ENCODE measurements at places on chromosomes 1 and 21.

DNA sequence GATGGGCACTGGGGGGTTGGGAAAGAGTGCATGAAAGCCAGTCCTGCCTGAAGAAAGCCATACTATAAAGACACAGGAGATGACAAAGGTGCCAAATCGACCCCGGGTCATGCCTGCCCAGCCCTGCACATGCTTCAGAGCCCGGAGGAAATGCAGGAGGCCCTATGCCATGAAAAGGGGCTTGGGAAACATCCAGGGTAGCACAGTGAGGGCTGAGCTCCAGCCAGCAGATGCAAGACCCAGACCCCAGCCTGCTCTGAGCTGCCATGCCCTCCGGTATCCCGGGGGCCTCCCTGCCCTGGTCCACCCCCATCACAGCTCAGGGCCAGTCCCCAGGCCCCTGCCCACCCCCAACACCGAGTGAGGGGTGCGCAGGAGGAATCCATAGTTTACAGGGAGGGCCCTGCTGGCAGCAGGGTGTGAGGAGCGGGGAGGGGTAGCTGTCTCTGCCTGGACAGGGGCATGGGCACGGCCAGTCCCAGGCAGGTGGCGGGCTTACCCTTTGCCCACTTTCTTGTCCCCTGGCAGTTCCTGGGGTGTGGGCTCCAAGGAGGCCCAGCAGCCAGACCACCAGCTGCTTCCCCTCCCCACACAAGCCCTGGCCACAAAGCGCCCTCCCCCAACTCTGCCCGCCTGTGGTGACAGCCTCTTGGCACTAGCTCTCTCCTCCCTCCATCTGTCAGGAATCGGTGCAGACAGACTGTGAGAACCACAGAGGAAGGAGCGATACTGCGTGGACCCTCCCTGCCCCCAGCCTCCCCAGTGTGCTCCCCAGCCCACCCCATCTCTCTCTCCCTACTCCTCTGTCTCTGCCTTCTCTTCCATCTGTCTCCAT lies 16.8 kb downstream of the LRP8 start:
- DNase-seq, result peak; percentile 90

DNA sequence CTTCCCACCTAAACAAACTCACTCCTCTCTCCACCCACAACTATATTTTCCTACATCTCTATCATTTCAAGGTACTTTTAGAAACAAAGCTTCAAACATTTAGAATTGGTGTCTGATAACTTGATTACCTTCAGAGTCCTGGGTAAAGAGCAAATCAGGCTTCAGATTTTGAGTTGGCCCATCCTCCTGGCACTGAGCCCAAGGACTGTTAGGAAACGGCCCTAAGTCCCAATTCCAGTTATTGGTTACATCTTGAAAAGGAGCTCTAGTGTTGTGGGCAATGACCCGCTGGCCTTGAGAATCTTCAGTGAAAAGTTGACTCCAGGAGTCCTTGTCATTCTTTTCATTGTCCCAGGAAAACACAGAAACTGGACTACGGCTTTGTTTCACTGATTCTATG lies 15.1 kb downstream of the MTFR1L start:
- no peak for DNase-seq

DNA sequence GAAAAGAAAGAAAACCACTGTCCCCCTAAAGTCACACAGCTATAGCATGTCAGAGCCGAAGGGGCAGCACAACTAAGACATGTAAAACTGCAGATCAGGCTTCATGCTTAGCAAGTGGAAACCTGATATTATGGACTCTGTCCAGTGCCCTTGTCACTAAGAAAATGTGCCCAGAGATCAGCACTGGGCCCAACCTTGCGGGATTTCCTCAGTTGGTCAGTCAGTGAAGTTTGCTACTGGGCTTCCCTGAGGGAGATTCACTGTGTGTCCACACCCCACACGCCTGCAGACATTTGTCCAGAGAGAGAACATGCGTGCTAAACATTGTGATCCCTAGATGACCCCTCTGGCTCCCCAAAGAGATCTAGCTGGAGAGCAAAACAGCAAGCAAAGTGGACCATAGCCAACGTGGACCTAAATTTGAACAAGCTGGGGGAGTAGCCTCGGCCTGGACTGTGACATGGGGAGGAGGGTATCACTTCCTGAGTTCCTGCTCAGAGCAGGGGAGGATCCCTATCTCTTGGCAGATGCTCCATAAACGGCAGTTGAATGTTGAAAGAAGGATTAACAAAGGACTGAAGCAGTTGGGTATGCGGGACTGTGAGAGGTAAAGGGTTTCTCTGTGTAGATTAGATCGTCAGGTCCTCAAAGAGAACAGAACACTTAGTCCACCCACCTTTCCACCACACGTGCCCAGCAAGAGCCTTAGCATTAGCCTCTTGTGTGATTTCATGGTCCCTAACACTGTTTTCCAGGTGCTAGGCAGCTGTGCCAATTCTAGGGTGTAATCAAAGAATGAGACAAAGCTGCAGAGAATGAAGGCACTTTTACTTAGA lies 53.6 kb downstream of the GLUL start:
- DNase-seq, result no peak

DNA sequence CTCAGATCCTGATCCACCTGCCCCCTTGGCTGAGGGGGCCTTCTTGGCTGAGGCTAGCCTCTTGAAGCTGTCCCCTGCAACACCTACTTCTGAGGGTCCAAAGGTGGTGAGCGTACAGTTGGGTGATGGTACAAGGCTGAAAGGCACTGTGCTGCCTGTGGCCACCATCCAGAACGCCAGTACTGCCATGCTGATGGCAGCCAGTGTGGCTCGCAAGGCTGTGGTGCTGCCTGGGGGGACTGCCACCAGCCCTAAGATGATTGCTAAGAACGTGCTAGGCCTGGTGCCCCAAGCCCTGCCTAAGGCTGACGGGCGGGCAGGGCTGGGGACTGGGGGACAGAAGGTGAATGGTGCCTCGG lies 5.2 kb downstream of the ZNF687 start:
- no peak for DNase-seq

- DNase-seq, result no peak
Measured at GRCh38 chr1:115515270-115515669, 126.5 kb upstream of the VANGL1 start.

GRCh38 chr21:18646116-18646515 lies 242.5 kb upstream of the TMPRSS15 start:
- DNase-seq, result no peak

DNA sequence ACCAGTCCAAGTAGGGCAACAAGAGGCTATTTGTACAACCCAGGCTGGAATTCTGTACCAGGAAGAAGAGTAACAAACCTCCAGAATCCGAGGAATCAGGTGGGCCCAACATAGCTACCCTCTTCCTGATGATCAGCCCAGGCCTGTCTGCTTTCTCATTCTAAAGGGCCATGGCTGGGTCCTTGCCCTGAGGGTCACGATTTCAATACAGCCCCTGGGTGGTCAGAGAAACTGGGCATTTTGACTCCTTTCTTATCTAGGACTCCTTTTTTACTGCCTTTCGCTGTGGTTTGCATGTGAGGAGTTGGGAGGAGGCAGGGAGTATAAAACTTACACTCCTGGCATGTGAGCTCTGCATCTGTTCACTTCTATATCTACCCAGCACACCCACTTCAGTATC lies 164.9 kb upstream of the COA6 start:
- DNase-seq, result no peak

DNA sequence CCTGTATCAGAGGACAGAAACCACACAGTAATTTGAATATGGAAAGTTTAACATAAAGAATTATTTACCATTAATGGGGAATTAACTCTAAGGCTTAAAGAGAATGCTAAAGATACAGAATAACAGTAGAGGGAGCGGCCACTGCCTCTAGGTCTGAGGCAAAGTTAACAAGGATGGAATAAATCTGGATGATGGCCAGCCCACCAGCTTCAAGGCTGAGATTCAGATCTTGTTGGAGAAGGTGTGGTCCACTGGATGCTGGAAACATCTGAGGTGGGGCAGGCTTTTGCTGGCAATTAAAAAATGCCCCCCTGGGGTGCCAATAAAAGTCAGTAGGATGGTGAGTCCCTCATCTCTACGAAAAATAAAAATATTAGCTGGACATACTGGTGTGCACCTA lies 29.4 kb downstream of the ZMYM4 start:
- no peak for DNase-seq

GRCh38 chr1:156200044-156200443 lies 6.1 kb downstream of the SLC25A44 start:
- DNase-seq, result no peak

DNA sequence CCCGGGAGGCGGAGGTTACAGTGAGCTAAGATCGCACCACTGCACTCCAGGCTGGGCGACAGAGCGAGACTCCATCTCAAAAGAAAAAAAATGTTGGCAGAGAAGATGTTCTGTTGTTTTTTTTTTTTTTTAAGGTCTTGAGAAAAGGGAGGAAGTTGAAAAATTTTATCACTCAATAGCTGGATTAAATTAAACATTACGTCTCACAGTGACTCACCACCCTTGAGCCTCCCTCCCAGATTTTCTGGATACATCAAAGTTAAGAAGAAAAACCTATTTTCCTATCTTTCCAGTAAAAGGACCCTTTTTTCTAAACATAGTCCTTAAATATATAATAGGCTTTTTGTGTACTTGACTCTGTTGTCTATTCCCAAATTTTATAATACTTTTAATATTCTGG lies 35.5 kb downstream of the IFNAR1 start:
- DNase-seq, result no peak

DNA sequence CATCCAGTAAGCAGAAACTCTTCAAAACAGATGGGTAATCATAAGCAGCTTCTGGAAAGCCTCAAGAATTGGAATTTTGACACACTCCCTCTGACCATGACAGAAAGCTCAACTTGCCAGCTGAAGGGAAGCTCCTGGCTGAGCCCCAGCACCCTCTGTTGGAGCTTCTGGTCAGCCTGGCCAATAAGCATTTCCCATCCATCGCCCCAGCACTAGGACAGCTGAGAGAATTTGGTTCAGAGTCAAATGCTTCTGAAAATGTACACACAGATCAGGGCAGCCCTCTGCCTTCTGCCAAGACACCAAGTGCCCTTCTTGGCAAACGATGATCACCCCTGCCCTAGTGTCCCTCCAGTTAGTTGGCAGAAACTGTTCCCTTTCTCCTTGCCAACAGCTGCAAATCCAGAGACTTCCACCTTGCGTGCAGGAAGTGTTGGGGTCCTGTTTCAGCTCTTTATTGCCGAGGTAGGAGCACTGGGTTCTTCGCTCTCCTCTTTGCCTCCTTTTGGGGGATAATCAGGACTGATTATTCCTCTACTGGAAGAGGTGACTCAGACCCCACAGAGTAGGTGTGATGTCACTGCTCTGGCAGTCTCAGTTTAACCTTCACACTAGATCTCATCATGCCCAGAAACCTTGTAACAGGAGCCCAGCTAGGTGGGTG lies 11.9 kb downstream of the PIGV start:
- no peak for DNase-seq

- no peak for DNase-seq
Measured at GRCh38 chr21:21463456-21463855, 465.2 kb downstream of the NCAM2 start.

- no peak for DNase-seq
Measured at GRCh38 chr1:185397183-185397582, 80.1 kb upstream of the IVNS1ABP start.

GRCh38 chr1:183622884-183623785 lies 12.4 kb downstream of the ARPC5 start:
- peak; percentile 44 for DNase-seq

DNA sequence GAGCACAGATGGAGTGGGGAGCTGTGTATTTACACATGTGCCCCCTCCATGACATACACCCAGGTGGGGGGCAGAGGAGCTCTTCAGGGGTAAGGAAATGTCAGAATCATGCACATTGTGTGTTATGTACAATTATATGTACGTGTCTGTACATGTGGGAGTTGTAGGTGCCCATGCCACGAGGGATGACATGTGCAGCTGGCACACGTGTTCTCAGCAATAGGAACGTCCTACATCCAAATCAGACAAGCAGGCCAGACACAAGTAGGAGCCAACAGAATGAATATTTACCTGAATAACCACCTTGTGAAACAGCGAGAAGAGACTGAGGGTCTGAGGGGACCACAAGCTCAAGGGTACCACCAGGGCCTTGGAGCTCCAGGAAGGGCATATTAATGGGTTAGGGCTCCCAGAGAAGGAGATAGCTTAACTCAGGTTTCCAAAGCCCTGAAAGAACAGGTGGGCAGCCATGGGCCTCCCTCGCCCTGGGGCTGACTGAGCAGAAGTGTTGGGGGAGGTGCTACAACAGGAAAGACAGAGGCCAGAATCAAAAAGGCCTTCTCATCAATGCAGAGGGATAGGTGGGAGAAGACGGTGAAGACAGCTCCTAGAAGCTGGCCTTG lies 3.2 kb downstream of the COL16A1 start:
- DNase-seq, result no peak
